Natural killer cell (primary cell): ENCODE measurements at places on chromosomes 1 and 21. TPM values are rescaled to one million over a fixed set of nuclear protein-coding genes. Genes with fewer than 3 reads are reported as not detected.

Gene FASLG
- 44.5 TPM for total RNA-seq

DNA sequence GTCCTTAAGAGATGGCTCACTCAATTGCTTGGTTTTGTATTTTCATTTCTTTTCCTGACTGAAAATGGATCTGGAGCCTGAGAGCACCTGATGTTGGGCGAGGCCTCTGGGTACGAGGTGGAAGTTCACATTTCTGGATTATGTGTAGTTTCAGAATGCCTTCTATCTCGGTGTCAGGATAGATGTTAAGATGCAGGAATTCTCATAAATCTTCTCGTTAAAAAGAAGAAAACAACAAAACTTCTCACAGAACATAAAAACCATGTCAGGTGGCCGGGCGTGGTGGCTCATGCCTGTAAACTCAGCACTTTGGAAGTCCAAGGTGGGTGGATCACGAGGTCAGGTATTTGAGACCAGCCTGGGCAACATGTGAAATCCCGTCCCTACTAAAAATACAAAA is 101.8 kb downstream of the RHOU start:
- DNase-seq, result no peak

DNA sequence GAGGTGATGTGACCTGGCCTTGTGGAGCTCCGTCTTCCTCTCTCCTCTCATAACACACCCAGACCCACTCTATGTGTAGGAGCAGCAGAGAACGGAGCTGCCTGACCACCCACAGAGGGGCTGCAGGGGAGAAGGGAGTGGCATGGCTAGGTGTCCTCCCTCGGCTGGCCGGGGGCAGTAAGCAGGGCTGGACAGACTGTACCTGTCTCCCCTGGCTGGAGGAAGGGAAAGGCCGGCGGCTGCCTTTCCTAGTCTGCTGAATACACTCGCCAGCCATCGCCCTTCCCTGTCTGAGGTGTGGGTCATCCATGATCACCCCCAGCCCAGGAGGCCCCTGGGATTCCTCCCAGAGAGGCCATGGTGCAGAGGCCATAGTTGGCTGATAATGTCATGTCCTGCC is 187.2 kb upstream of the AJAP1 start:
- no peak for DNase-seq

DNA sequence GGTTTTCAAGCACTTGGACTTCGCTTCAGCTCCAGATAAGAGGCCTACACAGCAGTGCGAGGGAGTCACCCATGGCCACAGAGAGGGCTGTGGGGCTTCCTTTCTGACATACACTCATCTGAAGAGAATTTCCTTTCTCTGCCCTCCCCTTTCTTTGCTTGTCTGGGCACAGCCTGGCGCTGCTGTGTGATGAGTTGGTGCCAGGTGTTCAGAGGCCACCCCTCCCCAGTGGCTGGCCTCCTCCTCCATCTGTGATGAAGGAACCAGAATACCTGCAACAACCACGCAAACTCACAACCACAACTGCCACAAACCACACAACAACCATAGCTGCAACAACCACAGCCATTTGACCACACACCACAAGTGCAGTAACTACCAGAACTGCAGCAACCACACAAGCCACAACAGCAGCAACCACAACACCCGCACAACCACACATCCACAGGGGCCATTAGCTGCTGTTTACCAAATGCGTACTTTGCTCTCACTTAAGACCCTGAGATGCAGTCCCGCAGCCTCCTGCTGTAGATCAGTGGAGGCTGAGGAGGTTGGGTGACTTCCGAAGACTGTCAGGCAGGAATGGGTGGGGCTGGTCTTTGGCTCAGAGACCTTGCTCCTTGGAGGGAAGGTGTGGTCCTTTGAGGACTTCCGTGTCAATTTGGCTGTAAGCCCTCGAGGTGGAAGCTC is 71.1 kb downstream of the IER5 start:
- peak; percentile 75 for DNase-seq

DNA sequence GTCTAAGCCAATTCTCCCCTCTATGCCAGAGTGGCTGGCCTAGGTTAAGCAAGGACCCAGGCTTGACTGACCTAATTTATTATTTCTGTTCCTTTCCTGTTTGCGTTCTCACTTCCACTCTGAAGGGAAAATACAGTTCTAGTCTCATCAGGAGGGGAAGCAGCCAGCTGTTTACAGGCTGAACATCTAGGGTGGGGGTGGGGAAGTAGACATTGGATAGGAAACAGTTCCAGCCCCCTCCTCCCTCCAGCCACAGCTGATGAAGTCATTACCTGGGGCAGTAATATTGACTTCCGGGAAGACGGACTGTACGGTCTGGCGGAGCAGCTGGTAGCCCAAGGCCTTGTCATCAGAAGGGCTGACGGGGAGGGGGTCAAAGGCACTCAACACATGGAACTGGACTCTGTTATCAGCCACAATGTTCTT is 17.6 kb downstream of the PM20D1 start:
- no peak for DNase-seq

GRCh38 chr1:200916152-200916551 is 21.5 kb downstream of the INAVA start:
- DNase-seq, result no peak

- no peak for DNase-seq
Observed at GRCh38 chr1:225712391-225712790, 59.5 kb upstream of the ENAH start.

DNA sequence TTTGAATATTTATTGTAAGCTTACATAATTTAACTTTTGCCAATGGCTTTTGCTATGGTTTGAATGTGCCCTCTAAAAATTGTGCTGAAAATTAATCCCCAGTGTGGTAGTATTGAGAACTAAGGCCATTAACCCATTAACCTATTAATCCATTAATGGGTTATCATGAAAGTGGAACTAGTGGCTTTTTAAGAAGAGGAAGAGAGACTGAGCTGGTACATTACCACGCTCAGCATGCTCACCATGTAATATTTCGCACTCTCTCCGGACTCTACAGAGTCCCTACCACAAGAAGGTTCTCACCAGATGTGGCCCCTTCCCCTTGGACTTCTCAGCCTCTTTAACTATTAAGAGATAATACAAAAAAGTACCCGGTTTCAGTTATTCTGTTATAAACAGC is 164.4 kb upstream of the ZRANB2 start:
- no peak for DNase-seq

GRCh38 chr1:150612014-150612345 is 17.4 kb downstream of the ENSA start:
- no peak for DNase-seq

DNA sequence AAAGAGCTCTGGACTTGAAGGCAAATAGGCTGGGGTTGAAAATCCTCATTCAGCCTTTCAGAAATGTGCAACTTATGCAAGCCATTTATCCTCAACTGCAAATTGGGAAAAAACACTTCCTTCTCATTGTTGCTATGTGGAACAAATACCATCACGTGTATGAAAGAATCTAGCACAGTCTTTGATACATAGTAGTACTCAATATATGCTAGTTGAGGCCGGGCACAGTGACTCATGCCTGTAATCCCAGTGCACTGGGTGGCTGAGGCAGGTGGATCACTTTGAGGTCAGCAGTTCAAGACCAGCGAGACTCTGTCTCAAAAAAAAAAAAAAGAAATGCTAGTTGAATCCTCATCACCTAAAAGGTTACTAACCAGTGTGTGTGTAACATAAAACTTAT is 8.2 kb downstream of the PI4KB start:
- no peak for DNase-seq

DNA sequence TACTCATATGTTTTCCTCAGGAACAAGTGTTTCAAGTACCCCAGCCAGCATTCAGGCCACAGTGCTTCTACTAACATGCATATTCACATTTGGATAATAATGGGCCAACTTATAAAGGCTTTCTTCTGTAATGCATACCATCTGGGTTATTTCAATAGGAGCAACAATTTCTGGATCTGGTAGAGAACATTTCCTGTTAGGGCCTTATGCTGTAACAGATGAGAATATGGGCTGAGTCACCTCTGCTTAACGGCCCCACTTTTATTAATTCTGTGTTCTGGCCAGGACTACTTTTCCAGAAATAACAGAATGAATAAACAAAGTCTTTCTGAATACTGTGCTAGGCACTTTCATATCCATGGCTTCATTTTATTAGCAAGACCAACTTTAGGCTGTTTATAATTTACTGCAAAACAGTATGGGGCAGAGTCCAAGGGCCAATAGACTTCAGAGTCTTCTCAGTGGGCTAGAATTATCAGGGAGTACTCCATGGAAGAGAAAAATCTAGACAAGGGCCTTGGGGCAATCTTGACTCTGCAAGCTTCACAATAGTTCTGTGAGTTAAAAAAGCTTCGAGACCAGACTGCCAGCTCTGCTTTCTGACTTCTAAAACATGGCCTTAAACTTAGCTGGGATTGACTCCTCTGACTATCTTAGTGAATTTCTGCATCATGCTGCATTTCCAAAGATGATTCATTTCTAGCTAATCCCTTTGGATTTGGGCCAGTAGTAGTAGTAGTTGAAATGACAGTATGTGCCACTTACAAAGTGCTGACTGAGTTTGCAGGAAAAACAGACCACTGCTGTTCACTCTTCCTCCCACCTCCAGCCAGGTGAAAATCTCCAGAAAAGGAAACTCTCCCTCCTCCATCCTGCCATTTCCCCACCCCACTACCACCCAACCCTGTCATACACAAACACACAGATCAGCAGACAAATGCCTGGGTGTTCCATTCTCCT is 8.2 kb upstream of the SSX2IP start:
- no peak for DNase-seq

DNA sequence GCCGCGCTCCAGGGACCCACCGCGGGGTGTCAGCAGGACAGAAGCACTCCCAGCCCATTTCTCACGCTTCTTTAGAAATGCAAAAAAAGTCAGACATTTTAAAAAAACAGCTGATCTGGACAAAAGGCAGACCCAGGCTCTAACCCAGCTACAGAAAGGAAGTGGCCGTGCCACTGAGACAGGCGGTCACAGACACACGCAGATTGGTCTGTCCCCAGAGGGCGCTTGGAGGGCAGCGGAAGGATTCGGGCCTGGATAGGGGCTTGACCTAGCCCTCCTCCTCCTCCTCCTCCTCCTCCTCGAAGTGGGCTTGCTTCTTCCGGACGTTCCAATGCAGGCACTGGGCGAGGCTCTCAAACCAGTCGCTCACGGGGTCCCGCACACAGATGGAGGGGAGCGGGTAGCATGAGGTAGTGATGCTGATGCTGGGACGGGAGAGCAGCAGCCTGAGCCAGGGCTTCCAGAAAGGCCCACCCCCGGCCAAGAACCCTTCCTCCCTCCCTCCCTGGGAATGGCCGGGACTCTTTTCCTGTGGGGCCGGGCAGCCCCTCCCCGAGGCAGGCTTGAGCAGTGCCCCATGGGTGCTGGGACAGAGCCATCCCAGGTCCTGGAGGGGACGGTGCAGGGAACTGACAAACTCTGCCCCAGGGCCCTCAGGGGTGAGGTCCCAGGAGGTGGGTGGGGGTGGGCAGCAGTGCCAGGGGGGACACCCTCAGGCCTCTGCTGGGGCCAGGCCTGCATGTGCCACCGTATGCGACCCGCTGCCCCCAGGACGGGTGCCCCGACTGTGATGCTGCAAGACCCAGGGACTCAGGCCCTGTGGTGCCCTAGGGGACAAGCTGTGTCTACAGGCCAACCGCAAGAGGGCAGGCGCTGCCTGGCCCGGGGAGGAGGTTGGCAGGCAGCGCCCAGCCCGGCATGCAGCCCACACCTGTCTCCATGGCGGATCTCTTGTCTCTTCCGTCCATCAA is 25.3 kb downstream of the NADK start:
- no peak for DNase-seq

- no peak for DNase-seq
Observed at GRCh38 chr1:154219541-154219940, 1.2 kb upstream of the UBAP2L start.

Gene ARMH1
- 25.5 TPM for total RNA-seq

DNA sequence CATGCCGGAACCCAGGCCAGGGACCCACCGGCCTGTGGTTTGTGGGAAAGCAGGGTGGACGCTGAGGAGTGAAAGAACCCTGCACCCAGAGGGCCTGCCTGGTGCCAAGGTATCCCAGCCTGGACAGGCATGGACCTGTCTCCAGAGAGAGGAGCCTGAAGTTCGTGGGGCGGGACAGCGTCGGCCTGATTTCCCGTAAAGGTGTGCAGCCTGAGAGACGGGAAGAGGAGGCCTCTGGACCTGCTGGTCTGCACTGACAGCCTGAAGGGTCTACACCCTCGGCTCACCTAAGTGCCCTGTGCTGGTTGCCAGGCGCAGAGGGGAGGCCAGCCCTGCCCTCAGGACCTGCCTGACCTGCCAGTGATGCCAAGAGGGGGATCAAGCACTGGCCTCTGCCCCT is 18.5 kb downstream of the CSF1 start:
- DNase-seq, result no peak

DNA sequence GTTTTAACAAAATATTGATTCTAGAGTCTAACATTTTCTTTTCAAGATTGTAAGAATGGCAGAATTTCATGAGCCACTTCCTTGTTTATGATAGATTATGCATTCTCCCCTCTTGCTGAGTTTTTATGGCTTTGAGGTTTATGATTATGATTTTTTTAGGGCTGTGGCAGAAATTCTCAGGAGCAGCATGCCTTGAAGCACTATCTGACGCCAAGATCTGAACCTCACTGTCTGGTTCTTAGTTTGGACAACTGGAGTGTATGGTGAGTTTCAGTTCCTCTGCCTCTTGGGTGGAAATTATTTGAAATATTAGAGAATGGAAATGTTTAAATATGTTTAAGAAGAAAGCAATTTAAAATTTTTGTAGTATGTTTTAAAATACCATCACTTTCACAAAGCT is 10.2 kb downstream of the USP16 start:
- DNase-seq, result no peak

DNA sequence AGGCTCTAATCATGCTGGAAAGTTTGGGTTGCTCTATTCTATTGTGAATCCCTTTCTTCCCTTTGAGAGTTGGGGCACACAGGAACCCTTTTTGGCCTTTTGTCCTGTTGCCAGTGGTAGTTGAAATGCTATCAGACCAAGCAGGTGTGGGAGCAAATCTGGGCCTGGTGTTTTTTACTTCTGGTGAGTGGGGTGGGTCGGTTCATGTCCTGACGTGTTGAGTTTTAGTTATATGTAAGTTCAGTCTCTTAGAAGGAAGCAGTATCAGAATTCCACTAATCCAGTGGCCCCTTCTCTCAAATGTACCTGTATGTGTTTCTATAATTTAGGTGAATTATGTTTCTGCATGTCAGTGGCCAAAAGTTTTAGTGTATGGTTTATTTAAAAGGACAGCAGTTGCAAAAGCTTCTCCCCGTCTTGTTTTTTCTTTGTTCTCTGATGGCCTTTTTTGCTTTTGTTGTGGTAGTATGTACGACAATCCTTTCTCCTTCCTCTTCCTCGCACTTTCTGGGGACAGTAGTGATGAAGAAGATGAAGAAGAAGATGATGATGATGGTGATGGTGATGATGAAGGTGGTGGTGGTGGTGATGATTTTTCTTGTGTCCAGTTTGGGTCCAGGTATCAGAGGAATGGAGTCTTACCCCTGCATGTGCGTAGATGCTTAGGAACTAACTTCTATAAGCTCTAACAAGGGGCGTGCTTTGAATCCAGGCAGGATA is 74.2 kb downstream of the UBE4B start:
- DNase-seq, result no peak

Gene RNU1-1
- total RNA-seq, result 2,937 TPM

DNA sequence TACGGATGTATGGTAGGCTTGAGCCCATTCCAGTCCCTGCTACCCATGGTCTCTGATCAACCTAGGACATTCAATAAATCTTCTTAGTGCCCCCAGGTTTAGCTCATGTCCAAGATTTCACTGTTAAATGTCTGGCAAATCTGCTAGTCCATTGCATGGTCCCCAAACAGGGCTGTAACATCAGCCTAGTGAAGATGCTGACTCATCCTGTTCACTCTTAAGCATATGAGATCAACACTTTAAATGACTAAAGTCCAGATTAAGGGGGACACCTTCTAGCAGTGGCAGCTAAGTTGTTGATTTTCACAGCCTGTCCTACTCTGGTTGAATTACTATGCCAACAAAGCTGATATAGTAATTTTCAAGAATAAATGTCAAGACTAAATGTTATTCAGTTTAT is 46.5 kb upstream of the NUF2 start:
- DNase-seq, result no peak
